ENCODE measurements at places on chromosomes 5 and 9. TPM values are rescaled to one million over a fixed set of nuclear protein-coding genes. Genes with fewer than 3 reads are reported as not detected.

The PTGDS gene
- polyA plus RNA-seq = 0.31 TPM

The PCDHA13 gene
- polyA plus RNA-seq = 0.03 TPM

The FOXD4L5 gene
- polyA plus RNA-seq = 0.10 TPM

The BTNL3 gene
- polyA plus RNA-seq = not detected

The PCDHGB6 gene
- polyA plus RNA-seq = 0.12 TPM

The PCDHA8 gene
- 0.03 TPM for polyA plus RNA-seq

The GHR gene
- polyA plus RNA-seq = 0.07 TPM

The SEMA4D gene
- polyA plus RNA-seq = 0.17 TPM

The GPR151 gene
- not detected for polyA plus RNA-seq

DNA sequence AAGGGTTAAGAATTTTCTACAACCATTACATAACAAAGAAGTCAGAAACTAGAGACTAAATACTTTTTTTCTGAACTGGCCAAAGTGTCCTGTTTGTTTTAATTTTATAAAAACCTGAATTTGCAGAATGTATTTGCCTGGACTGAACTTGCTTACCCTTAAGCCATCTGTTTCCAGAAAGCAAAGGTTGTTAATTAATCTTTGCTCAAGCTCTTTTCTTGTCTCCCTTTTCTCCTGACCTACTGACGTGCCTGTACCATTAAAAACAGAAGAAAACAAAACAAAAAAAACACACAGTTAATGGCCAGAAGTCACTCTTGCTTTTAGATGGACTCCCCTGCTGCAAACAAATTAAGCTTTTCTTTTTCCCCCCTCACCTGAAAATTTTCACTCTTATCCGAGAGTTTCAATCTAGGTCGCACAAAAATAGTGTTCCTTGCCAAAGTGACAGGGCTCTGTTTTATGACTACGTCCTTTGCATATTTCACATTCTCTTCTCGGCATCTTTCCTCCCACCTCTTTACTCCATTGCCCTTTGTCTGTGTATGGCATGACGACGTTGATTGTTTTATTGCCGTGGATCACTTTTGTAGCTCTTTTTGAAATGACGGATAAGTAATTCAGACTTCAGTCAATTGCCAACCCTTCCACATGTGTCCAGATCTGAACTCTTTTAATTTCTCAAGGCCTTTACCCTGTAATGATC, 333.8 kb upstream of the GRIN3A start:
- no peak for DNase-seq

DNA sequence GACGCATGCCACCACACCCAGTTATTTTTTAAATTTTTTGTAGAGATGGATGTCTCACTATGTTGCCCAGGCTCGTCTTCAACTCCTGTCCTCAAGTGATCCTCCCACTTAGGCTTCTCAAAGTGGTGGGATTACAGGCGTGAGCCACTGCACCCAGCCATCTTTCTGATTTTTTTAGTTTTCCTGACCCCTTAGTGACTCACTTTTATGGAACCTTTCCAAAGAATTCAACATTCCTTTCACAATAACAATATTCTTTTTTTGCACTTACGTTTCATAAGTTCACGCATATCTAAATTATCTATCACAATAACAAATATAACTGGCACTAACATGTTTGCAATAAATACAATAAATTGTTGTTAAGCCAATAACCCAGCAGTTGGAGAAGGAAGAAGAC, 8.5 kb downstream of the ELOVL7 start:
- no peak for DNase-seq

DNA sequence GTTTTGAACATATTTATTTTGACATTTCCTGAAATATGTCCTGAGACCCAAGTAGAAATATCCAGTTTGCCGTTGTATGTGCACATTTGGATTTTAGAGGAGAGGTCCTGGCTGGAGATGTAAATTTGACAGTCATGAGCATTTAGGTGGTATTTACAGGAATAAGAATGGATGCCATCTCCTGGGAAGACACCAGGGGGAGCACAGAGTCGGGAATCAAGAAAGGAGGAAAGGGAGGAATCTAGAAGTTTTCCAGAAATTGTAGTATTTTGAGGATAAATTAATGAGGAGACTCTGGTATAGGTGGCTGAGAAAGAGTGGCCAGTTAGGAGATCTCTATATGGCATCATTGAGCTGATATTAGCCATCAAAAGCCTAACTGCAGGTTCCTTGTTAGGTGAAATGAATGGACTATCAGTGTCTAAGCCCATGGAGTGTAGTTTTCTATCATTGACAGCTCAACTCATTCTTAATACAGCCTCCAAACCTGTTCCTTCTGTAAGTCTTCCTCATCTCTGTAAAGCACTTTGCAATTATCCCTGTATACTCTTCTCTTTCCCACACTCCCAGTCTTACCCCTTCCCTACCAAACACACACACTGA, 7.2 kb downstream of the GAPT start:
- peak; percentile 24 for DNase-seq

DNA sequence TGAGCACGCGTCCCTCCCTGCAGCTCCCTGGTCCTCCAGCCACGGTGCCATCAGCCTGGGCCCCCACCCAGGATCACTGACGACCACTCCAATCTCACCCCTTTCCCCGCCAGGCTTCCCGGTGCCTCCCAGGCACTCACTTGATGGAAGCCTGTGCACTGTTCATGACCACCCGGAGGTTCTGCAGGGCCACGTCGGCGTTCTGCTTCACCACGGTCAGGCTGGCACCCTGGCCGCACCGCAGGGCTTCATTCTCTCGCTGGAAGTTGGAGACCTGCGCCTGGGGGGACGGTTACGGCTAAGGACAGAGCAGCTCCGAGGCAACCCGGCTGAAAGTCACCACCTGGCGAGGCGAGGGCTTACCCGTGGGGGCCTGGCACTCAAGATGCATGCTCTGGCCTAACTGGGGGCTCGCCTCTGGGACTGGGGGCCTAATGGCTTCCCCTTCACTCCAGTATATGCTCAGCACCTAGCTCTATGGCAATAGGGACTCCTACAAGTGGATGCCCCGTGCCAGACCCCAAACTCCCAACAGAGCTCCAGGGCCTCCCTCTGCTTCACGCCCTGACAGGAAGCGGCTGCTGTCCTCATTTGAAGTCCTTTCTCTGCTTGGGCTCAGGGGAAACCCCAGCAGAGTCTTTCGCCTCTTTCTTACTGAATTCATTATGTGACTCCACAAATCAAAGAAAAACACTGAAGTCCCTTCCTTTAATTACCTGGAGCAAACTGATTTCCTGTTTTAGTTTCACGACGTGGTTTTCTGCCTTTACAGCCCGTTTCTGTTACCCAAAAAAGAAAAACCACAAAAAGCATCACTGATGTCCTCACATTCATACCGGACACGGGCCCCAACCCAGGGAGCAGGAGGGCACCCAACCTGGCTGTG, 4.2 kb upstream of the SNAPC4 start:
- no peak for DNase-seq

- DNase-seq = no peak
Measured at GRCh38 chr5:116487045-116487444, 87.6 kb downstream of the SEMA6A start.

DNA sequence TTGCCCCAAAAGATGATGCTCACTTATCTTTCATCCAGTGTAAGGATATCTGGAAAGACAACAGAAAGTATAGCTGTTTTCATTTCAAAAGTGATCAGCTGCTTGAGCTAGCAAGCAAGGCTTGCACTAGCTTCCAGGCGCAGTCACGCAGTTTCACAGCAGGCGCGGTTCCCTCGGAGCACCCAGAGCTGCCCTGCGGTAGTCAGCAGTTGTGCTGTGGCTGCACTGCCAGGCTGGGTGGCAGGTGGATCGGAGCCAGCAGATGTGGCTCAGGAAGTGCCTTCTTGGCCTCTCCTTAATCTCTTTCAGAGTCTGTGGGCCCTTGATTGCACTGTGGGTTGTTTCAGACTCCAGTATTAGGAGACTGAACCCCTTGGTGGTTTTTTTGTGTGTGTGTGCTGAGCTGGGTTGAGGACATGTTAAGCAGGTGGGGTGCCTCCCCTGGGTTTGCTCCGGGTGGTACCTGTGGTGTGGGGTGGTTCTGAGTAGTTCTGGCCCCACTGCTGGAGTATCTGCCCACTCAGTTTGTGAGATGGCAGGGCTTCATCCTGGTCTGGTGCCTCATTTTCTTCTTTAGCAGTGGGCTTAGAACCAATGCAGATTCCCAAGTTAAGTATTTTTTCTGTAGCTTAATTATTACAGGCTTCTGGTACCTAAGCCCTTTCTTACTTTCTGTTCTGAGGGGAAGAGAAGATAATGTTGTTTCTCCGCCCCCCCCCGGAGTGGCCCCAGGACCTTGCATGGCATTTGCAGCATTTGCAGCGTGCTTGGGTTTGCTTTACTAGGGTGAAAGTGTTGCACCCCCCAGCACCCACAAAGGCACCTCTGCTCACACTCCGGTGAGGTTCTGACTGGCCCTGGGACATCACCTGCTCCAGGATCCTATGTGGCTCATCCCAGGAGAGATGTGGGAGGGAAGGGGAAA, 16.4 kb downstream of the TENT4A start:
- DNase-seq = no peak

- DNase-seq = no peak
Measured at GRCh38 chr9:110939573-110939972, 98.7 kb downstream of the LPAR1 start.

DNA sequence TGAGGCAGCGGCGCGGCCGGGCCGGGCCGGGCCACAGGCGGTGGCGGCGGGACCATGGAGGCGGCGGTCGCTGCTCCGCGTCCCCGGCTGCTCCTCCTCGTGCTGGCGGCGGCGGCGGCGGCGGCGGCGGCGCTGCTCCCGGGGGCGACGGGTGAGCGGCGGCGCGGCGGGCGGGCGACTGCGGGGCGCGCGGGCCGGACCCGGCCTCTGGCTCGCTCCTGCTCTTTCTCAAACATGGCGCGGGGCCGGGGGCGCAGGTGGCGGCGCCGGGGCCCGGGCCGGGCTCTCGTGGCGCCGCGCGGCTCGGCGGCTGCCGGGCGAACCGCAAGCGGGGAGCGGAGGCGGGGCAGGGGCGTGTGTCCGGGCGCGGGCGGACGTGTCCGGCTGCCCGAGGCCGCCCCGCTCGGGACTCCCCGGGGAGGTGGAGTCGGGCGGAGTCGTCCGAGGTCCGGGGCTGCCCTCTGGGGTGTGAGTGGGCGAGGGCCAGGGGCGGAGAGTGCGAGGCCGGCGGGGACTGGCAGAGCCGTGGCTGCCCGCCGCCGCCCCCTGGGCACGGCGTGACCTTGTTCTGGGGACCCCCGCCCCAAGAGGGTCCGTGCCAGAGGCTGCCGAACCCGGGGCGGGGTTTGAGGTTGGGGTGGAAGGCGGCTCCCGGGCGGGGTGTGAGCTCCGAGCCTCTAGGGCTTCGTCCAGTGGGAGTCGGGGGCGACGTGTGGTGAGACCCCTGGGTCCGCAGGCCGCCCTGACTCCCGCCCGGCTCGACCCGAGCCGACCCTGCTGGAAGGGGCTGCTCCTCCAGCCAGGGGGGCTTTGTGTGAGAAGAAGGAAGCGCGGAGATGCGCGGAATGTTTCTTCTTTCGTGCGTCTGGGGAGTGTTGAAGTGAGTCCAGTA, 485 bp downstream of the TGFBR1 start:
- peak; percentile 52 for DNase-seq

- DNase-seq = peak; percentile 39
Measured at GRCh38 chr9:6739218-6739617, 18.6 kb upstream of the KDM4C start.

- DNase-seq = no peak
Measured at GRCh38 chr5:9297134-9297533, 248.7 kb downstream of the SEMA5A start.

- no peak for DNase-seq
Measured at GRCh38 chr5:33883482-33883881, 8.3 kb downstream of the ADAMTS12 start.

DNA sequence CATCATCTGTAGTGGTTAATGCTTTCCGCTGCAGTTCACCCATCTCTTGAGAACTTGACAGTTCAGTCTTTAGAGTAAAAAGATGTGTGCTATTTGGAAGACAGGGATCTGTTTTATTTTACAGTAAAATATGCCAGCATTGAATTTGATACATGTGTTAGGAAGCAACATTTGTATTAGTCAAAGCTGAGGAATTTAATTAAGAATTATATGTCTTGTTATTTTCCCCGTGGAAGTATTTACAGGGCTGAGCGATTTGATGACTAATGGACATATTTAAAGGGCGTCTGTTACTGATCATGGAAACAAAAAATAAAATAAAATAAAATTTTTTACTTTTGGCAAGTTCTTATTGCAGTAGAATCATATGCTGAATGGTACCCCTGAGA, 101.3 kb downstream of the PAM start:
- DNase-seq = no peak

DNA sequence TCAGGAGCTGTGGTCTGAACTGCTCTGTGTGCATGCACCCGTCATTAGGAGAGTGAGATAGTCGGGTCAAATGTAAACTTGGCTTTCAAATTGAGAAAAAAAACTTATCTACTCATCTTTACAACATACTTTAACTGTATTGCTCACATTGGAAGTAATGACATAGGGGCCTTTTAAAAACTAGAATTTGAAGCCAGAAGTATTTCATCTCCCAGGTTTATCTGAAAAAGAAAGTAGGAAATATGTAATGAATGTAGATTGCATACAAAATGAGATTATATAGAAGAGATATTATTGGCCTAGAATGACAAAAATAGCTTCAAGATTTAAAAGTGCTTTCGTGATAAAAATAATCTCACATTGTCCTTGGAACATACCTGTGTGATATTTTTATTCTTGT, 24.3 kb downstream of the RGS7BP start:
- DNase-seq = no peak

GRCh38 chr5:40916226-40916625, 6.9 kb downstream of the C7 start:
- DNase-seq = no peak

GRCh38 chr9:38229104-38229500, 160.1 kb upstream of the SHB start:
- no peak for DNase-seq

GRCh38 chr9:85521371-85522197, 220.2 kb downstream of the AGTPBP1 start:
- DNase-seq = no peak

DNA sequence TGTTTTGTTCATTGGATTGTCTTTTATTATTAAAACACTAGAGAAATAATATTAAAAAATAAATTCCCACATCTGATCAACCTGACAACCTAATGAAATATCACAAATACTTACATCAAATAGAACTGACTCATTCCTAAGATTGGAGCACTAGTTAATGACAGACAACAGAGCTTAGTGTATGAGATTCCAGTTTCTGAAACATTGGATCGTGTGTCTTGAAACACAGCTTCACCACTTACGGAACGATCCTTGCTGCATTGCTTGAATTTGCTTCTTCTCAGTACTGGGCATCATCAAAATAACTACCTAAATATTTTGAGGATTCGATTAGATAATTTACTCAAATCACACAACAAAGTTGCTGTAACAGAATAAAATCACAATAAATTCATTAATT, 667.2 kb upstream of the CDH18 start:
- DNase-seq = no peak
